ENCODE measurements at places on chromosomes 3 and 15.

DNA sequence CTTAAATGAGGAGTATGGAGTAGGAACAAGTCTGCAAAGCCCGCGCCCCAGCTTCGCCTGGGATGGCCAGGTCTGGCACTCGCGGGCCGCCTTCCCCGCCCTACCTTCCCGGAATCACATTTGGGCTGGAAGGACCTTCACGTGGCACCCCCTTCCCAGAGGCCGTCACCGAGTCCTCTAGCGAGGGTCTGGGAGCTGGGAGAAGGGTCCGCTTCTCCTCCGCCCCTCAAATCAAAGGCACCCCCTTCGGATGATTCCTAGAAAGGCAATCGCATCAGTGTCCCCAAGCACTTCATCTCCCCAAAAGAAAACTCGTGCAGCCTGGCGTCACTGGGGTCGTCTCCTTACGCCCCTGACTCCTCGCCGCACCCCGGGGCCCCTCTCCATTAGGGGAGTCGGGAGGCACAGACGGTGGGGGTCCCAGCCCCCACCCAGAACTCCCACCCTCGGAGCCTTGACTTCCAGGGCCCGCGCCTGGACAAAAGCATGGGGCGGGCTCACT, 380 bp downstream of the MYLK start:
- DNase-seq, result no peak
- H3K4me3 ChIP-seq, result peak overlapping the region; percentile 65
- no peaks in the 10 kb centered on the region for H3K36me3 ChIP-seq
- H3K4me1 ChIP-seq, result 0 out of 2 replicates have a peak, but pooled peaks cover 6% of the 10 kb centered on the region

DNA sequence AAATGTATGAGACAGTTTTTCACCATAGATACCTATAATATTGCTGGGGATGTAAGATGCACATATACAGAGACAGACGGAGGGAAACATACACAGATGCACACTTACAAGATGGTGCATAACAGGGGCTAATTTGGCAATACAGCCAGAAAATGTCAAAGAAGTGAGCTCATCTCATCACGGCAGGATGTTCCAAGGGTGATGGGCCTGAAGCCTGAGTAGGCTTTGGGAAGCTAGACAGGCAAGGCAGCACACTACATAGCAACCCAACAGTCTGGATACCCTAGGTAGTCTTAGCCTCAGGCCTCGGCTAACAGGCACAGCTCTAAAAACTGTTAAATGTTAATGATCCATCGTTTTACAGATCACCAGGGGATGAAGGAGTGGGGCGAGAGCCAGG, 148.5 kb downstream of the OSBPL10 start:
- H3K4me1 ChIP-seq, result no peaks in the 10 kb centered on the region
- DNase-seq, result no peak
- H3K27ac ChIP-seq, result no peak overlapping the region

DNA sequence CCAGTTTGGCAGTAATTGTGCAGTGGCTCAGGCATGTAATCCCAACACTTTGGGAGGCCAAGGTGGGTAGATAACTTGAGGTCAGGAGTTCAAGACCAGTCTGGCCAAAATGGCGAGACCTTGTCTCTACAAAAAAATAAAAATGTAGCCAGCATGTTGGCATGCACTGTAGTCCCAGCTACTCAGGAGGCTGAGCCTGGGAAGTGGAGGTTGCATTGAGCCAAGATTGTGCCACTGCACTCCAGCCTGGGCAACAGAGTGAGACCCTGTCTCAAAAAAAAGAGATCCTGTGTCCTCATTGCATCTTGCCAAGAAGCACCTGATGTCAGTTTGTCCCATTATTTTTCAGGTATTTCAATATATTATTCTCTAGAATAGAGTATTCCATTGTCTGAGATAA, 61.8 kb downstream of the CRTC3 start:
- no peaks in the 10 kb centered on the region for H3K4me1 ChIP-seq
- DNase-seq, result no peak
- H3K4me3 ChIP-seq, result no peak overlapping the region
- H3K36me3 ChIP-seq, result no peaks in the 10 kb centered on the region
- no peak overlapping the region for H3K27ac ChIP-seq
- no peaks in the 10 kb centered on the region for H3K27me3 ChIP-seq

GRCh38 chr15:25883463-25884259, 20.5 kb upstream of the ATP10A start:
- DNase-seq, result no peak
- no peaks in the 10 kb centered on the region for H3K4me1 ChIP-seq
- H3K4me3 ChIP-seq, result no peak overlapping the region
- no peak overlapping the region for H3K27ac ChIP-seq
- no peaks in the 10 kb centered on the region for H3K27me3 ChIP-seq
- no peaks in the 10 kb centered on the region for H3K36me3 ChIP-seq

DNA sequence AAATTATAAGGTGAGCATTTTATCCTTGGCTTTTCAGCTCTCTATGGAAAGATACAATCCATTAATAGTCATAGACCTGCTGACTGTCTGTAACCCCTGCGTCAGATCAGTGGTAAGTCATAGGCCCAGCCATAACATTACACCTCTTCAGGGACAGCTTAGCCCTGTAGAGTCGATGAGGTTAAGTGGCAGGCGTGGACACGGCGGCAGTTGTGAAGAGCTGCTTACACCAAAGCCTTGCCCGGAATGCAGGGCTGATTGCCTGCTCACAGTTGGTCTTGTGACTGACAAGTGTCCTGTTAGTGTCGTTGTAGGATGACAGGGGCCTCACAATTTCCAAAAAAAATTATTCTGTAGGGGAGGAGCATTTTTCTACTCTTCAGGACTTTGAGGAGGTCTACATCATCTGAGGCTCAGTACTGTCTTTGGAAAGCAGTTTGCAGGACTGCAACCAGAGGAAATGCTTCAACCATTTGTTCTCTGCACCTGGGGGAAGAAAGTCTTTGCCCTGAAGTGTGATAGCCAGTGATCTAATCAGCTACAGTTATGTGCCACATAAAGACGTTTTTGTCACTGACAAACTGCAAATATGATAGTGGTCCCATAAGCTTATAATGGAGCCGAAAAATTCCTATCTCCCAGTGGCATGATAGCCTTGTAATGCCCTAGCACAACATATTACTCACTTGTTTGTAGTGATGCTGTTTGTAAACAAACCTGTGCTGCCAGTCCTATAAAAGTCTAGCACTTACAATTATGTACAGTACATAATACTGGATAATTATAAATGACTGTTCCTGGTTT, 14.9 kb upstream of the SELENOT start:
- no peaks in the 10 kb centered on the region for H3K4me1 ChIP-seq
- peak overlapping the region; percentile 38 for H3K27ac ChIP-seq
- peaks cover 12% of the 10 kb centered on the region for H3K36me3 ChIP-seq
- DNase-seq, result no peak

- no peaks in the 10 kb centered on the region for H3K36me3 ChIP-seq
- no peaks in the 10 kb centered on the region for H3K4me1 ChIP-seq
- no peak for DNase-seq
These were observed 12.9 kb downstream of the SEC11A start for GRCh38 chr15:84702961-84703482.

- DNase-seq, result no peak
- H3K27me3 ChIP-seq, result no peaks in the 10 kb centered on the region
- no peak overlapping the region for H3K27ac ChIP-seq
These were observed 9.2 kb downstream of the PTX3 start for GRCh38 chr3:157445857-157446256.

DNA sequence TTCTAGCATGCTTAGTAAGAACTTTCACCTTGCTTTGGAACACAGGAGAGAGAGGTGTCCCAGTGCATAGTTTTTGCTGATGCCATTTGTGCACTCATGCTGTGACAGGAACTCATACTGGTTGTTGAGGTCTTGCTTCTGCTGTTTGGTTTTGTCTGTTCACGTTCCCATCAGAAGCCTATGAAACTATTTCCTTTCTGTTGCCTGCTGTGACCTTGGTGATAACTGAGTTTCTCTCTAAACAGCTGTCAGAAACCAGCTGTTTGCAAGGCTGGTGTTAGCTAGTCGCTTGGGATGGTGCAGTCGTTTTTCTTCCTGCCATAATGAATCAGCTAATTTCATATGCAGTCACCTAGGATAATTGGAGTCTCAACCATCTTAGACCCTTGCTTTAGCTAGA, 724.1 kb downstream of the GRM7 start:
- no peaks in the 10 kb centered on the region for H3K27me3 ChIP-seq
- H3K4me1 ChIP-seq, result no peaks in the 10 kb centered on the region
- no peak overlapping the region for H3K4me3 ChIP-seq
- DNase-seq, result no peak
- H3K27ac ChIP-seq, result no peak overlapping the region

GRCh38 chr3:126201168-126201567, 20.8 kb upstream of the ALDH1L1 start:
- H3K27me3 ChIP-seq, result no peaks in the 10 kb centered on the region
- no peaks in the 10 kb centered on the region for H3K4me1 ChIP-seq
- no peak overlapping the region for H3K4me3 ChIP-seq
- no peak overlapping the region for H3K27ac ChIP-seq

DNA sequence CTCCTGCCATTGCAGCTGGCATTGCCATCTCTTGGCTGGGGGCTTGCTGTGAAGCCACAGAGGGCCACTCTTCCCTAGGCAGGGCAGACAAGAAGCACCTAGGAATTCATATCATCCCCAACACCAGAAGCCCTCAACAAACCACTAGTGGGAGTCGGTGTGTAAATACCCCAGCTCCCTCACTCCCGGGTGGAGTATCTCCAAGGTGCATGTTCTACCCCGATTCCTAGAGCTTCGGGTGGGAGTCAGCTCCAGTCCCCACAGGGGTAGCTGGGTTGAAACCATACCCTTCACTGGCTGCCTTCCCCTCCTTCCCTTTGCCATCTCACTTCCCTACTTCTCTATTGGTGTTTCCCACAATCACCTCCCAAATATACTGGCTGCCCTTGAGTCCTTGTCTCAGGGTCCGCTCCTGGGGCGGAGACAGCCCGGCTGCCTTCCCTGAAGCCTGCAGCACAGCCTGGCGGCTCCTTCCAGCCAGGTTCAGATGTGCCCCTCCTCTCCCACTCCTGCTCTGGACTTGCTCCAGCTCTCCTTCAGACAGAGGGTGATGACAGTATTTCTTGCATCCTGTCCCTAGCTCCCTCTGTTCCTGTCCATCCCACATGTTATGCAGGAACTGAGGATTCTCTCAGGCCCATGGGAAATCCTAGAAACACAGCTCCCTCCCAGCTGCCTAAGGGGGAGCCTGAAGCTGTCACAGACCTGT, 33.3 kb downstream of the FAM3D start:
- DNase-seq, result no peak
- H3K4me1 ChIP-seq, result peaks cover 4% of the 10 kb centered on the region
- H3K4me3 ChIP-seq, result no peak overlapping the region
- no peak overlapping the region for H3K27ac ChIP-seq
